Neural progenitor cell (in vitro differentiated cells): ENCODE measurements at places on chromosomes 1 and 21. TPM values are rescaled to one million over a fixed set of nuclear protein-coding genes. Genes with fewer than 3 reads are reported as not detected.

DNA sequence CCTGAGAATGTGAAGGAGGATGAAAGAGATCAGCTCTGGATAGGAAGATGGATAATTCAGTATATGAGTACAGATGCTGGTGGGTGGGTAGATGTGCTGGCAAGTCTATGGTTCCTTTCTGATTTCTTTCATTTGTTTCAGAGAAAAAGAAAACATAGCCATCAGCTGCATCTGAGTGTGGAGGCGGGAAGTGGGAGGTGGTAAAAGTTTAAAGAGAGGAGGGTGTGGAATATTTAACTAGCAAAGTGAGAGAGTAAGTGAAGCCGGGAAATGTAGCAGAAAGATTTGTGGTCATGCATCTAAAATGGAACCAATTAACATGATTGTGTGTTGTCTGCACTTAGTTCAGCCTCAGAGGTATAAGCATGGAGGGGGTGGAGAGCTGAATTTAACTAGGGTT is 16.4 kb downstream of the RPE65 start:
- DNase-seq = no peak

GRCh38 chr1:1173061-1173792 is 453 bp upstream of the TTLL10 start:
- peak; percentile 1 for DNase-seq

LIN28A gene
- 1,311 and 1,384 TPM in 2 replicates for total RNA-seq

FCGR2B gene
- 0.15 TPM in 1 of 2 replicates, not detected in the other for total RNA-seq

DNA sequence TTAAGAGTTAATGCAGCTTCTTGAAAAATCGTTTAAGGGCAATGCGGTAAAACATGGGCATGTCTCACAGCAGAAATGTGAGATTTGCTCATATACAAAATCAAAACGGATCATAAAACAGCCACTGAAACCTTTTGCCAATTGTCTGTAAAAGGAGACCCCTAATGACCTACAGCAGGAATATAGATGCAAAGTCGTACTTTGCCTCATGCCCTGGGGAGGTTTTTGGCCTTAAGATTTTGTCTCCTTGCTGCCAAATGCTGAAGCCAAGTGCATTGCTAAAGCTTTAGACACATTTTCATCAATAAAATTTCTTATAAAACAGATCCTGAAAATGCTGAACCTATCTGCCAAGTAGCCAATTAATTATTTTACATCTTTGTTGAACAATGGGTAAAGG is 226.9 kb downstream of the TGFB2 start:
- DNase-seq = no peak

- peak; percentile 85 for DNase-seq
Observed at GRCh38 chr1:112674986-112675727, 698 bp downstream of the MOV10 start.

DNA sequence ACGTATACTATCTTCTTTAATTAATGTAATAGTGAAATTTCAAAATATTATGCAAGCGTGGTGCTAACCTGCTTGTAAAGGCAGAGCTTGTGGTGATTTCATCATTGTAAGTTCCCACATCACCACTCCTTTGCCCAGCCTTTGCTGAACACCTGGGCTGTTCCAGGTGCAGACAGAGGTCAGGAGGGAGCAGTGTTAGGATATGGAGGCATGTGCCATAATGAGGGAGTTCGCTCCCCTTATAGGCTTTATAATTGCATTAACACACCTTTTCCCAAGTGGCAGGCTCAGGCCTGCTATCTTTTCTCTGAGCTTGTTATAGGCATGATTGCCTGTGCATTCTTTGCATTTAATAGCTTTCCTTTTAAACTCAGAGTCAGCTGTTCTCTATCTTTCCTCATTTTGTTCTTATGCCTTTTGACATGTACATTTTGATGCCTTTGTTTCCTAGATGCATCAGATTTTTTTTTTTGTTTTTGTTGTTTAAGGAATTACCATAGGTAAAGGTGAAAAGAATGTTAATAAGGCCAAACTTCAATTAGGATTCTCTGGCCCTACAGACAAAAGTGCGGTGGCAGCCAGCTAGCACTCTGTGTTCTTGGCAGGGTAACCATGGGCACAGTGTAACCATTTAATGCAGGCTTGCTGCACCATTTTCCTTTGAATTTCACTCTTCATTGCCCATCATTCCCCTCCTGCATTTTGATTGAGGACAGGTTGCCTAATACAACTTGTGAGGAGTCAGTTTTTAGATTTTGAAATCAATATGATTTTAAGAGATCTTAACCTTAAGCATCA is 12.6 kb downstream of the NPL start:
- no peak for DNase-seq

DNA sequence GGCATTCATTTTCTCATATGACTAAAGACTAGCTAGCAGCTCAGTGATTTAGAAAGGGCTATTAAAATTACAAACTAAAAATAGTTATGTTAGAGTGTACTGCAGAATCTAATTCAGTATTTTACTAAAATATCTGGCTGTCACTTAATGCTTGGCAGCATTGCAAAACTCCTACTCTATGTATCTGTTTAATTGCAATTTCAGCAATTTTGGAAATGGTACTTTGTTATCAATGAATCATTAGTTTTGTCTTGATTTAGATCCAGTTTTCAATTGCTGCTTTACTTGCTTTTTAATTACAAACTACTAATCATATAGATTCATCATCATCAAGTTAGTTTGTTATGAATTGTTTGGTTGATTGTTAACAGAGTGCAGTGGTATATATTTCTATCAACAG is 19.2 kb downstream of the C1orf87 start:
- DNase-seq = no peak

GRCh38 chr1:219387211-219387610 is 213.5 kb downstream of the LYPLAL1 start:
- no peak for DNase-seq

DNA sequence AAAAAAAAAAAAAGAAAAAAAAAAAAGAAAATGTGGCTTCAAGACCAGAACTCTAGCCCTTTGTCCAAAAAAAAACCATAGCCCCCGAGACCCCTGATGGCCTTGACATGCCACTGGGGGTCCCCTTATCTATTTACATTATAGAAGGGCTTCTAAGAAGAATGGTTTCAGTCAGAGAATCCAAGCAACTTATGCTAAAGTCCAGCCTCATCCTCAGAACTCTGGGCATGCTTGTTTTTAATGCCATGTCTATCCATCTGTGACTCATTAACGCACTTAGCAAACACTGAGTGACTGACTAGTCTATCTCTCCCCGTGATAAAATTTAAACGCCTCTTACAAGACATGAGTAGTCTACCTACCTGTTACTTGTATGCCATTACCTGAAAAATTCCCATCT is 29.3 kb downstream of the ERG start:
- no peak for DNase-seq

DNA sequence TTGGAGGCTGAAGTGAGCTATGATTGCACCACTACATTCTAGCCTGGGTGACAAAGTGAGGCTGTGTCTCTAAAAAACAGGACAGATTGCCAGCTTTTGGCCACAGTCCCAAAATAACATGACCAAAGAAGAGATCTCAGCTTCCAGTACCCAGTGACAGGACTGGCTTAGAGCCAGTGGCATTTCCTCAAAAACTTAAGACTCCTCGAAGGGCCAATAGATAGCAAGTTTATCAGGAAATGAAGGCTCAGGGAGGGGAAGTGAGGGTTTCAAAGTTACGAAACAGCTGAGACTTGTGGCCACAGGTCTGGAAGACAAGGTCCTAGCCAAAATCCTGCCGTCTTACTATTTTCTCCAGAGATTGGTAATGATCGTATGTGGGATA is 6.3 kb upstream of the TMEM39B start:
- DNase-seq = no peak

ATP8B2 gene
- total RNA-seq = 41.6 and 63.4 TPM in 2 replicates

- DNase-seq = no peak
Observed at GRCh38 chr21:40685141-40685540, 161.8 kb downstream of the DSCAM start.

RSPH1 gene
- total RNA-seq = 0.04 and 0.34 TPM in 2 replicates

DNA sequence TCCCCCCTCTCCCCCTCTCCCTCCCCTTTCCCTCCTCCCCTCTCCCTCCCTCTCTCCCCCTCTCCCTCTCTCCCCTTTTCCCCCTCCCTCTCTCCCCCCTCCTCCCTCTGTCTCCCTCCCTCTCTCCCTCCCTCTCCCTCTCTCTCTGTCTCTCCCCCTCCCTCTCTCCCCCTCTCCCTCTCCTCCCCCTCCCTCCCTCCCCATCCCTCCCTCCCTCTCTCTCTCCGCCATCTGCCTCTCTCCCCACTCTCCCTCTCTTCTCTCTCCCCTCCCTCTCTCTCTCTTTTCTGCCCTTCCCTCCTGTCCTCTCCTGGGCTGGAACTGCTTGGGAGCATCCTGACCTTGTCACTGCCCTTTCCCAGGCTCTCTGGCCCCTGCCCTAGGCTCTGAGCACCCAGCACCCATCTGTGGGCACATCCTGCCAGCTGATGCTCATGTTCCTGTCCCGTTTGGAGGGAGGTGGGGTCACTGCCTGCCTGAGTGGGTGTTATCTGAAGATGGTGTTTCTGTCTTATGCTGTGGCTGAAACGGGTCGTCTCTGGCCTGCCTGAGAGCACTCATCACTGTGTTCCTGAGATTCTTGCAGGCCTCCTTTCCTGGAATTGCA is 10.8 kb downstream of the FTCD start:
- no peak for DNase-seq
